Activated CD4-positive, alpha-beta memory T cell treated with anti-CD3 and anti-CD28 coated beads for 36 hours (primary cell): ENCODE measurements at places on chromosomes 7 and 10. TPM values are rescaled to one million over a fixed set of nuclear protein-coding genes. Genes with fewer than 3 reads are reported as not detected.
A peak's percentile ranks its signal among the peaks of the same experiment; 100 is the strongest.

- no peak overlapping the region for H3K27ac ChIP-seq
- DNase-seq = no peak
- H3K4me3 ChIP-seq = no peak overlapping the region
- H3K27me3 ChIP-seq = no peaks in the 10 kb centered on the region
- no peaks in the 10 kb centered on the region for H3K4me1 ChIP-seq
These were observed 14.6 kb downstream of the LRRC17 start for GRCh38 chr7:102927312-102927933.

GRCh38 chr7:22124941-22125340 is 179.2 kb upstream of the CDCA7L start:
- H3K36me3 ChIP-seq = no peaks in the 10 kb centered on the region
- DNase-seq = no peak
- H3K27ac ChIP-seq = no peak overlapping the region
- peaks cover 13% of the 10 kb centered on the region for H3K27me3 ChIP-seq
- no peak overlapping the region for H3K4me3 ChIP-seq

GRCh38 chr7:105354383-105354782 is 34.3 kb downstream of the SRPK2 start:
- H3K4me1 ChIP-seq = peaks cover 63% of the 10 kb centered on the region
- no peaks in the 10 kb centered on the region for H3K27me3 ChIP-seq
- H3K4me3 ChIP-seq = no peak overlapping the region
- H3K27ac ChIP-seq = peak overlapping the region; percentile 2
- peaks cover 2% of the 10 kb centered on the region for H3K36me3 ChIP-seq

DNA sequence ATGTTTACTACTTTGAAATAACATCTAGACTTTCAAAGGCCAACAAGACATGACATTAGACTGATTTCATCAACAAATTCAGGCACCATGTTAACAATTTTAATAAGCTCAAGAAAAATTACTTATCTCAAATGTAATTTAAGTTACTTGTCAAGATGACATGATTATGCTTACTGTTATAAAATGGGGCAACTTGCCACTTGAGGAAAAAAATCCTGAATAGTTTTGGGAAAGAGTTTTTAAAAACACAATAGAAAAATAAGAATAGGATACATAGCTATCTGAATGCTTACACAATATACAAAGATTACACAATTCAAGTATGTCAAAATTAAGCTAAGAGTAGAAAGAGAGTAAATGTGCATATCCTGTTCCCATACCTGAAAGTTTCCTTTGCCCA is 85.4 kb downstream of the RNF32 start:
- no peaks in the 10 kb centered on the region for H3K4me1 ChIP-seq
- DNase-seq = no peak
- no peak overlapping the region for H3K27ac ChIP-seq
- H3K27me3 ChIP-seq = no peaks in the 10 kb centered on the region
- H3K4me3 ChIP-seq = no peak overlapping the region

DNA sequence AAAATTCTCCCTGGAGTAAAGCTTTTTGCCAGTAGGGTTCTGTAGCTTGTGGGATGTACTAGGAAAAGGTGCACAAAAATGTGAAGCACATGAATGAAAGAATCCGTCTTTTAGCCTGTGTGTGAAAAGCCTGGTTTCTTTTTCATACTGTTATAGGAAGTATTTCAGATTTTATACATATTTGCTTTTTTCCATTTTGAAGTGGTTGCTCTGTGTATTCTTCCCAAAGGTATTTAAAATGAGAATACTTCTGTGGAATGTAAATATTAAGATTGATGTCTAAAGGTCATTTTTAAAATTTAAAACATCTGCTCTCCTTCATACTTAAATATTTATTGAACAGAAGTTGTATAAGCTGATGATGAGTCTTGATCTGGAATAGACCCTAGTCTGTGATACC is 96.8 kb downstream of the CDK14 start:
- no peaks in the 10 kb centered on the region for H3K36me3 ChIP-seq
- H3K27ac ChIP-seq = no peak overlapping the region
- H3K4me3 ChIP-seq = no peak overlapping the region
- no peak for DNase-seq
- H3K27me3 ChIP-seq = no peaks in the 10 kb centered on the region
- no peaks in the 10 kb centered on the region for H3K4me1 ChIP-seq

DNA sequence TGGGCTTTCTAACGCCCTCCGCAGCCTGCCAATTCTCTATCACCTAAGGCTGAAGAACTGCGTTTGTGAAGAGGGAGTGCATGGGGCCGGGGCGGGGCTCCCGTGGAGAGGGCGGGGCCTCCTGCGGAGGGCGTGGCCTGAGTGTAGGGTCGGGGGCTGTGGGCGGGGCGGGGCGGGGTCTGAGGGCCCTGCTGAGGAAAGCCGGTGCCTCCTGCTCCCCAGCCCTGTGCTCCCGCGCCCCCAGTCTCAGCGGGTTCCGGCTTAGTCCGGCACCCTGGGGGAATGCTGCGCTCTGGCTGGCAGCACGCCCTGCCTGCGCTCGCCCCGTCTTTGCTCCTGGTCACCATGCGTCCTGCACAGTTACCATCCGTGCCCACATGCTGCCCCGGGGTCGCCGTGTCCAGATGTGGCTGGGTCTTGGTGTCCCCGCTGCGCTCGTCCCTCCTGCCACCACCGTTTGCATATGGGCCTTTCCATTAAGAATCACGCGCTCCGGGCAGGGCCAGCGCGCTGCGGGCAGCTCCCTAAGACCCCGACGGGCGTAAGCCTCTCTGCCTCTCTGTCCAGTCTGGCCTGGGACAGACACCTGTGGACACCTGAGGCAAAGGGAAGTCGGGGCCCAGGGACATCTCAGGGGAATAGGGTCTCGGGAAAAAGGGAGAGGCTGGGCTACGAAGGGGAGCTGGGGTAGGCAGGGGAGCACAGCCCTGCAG is 144.0 kb upstream of the RET start:
- peaks cover 38% of the 10 kb centered on the region for H3K27me3 ChIP-seq
- H3K4me1 ChIP-seq = peaks cover 13% of the 10 kb centered on the region
- DNase-seq = peak; percentile 60
- peak overlapping the region; percentile 61 for H3K4me3 ChIP-seq

DNA sequence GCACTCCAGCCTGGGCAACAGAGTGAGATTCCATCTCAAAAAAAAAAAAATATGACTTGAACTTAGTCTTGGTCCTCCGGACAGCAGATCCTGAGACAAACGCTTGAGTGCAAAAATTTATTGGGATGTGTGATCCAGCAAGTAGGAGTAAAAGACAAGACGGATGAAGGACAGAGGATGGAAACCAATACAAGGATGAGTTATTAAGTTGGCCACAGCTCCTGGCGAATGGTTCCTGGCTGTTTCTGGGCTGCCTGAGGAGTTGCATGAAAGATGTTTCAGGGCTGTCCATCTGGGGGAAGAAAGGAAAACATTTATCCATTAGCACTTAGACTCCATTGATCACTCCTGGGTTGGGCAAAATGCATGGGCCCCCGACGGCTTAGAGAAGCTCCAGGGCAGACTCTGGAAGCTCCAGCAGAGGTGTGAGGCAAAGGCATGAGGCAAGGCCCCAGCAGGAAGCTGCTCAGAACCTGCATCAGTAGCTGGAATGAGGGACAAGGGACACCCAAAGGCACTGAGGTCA is 98.3 kb upstream of the ZNF438 start:
- no peak overlapping the region for H3K4me3 ChIP-seq
- H3K27me3 ChIP-seq = no peaks in the 10 kb centered on the region

- no peaks in the 10 kb centered on the region for H3K27me3 ChIP-seq
- H3K4me3 ChIP-seq = no peak overlapping the region
- peaks cover 49% of the 10 kb centered on the region for H3K36me3 ChIP-seq
- peak overlapping the region; percentile 96 for H3K27ac ChIP-seq
- no peak for DNase-seq
These were observed 7.2 kb downstream of the VSIR start for GRCh38 chr10:71765906-71766716.

GRCh38 chr7:1966631-1967200 is 266.0 kb downstream of the MAD1L1 start:
- peaks cover 20% of the 10 kb centered on the region for H3K36me3 ChIP-seq
- no peak for DNase-seq
- H3K27me3 ChIP-seq = no peaks in the 10 kb centered on the region
- peaks cover 10% of the 10 kb centered on the region for H3K4me1 ChIP-seq
- H3K4me3 ChIP-seq = no peak overlapping the region
- no peak overlapping the region for H3K27ac ChIP-seq

DNA sequence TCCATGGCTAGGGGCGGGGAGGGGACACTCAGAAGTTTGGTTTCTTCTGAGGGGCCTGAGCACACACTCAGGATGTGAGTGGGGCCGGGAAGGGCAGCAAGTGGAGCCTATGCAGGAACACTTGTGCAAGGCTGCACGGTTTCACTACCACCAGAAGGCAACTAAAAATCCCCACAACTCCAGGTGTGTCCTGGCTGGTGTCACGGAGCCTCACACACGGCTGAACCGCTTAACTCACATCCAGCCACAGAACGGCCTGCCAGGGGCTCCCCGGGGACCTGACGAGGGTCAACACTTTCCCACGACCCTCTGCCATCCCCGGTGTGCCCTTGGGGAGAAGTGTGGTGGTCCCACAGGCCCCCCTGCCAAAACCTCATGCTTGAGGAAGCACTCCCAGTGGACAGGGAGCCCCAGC is 173.9 kb downstream of the ELFN1 start:
- H3K36me3 ChIP-seq = peaks cover 3% of the 10 kb centered on the region
- H3K4me1 ChIP-seq = no peaks in the 10 kb centered on the region
- H3K27ac ChIP-seq = no peak overlapping the region
- no peak for DNase-seq
- H3K27me3 ChIP-seq = no peaks in the 10 kb centered on the region

Gene PLAC9
- not detected for total RNA-seq

Gene PAPOLB
- not detected for total RNA-seq

Gene OR2A1
- total RNA-seq = not detected

Gene TMEM26
- total RNA-seq = not detected

Gene CYP3A4
- total RNA-seq = not detected

Gene PWWP2B
- 3.0 TPM for total RNA-seq

Gene TMEM176B
- not detected for total RNA-seq
